ENCODE measurements at places on chromosomes 5 and 9.

DNA sequence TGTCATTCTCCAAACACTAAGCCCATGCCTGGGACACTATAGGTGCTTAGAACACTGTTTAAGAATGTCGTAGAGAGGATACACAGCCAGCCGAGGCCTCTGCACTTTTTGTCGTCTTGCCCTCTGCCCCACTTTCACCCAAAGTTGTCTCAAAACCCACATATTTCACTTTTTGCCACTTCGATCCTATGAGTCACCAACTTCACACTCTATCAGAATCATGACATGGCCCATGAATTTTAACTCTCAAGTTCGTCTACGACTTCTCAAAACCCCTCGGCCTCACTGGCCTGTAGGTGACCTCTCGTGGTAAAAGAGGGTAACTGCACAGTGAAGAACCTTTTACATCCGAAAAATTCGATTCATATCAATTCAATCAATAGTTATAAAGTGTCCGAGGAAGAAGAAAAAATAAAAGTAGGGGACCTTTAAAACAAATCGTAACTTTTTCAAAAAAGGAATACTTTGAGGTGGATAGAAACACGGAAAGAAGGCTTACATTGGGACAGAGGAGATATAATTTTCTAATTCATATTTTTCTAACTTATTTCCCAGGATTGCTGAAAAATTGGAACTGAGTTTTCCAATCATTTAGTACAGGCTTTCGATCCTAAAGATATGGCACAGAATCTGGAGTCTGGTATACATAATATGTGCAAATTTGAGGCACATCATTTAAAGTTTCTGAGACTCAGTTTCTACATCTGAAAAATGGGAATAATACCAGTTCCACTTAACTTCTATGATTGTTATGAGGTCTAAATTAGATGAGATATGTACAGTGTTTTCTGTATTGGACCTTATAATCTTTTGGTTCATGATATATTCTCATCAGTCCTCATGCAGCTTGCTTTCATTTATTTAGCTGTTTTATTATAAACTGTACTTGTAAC is 122.6 kb downstream of the APBA1 start:
- no peak for DNase-seq

DNA sequence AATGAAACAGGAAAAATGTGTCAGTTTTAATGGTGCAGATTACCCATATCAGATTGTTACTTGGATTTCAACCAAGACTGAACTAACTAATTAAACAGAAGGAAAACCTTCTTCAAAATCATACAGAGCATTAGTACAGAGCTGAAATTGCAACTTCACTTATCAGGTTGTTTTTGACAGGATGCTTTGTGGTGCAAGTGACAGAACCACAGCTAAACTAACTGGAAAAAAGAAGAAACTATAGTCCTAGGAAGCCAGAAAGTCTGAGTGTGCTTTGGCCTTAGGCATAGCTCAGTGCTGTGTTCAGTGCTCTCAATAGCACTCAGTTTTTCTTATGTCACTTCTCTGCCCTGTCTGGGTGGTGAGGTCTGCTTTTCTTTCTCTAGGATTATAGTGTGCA is 267.4 kb downstream of the CHSY3 start:
- no peak for DNase-seq

DNA sequence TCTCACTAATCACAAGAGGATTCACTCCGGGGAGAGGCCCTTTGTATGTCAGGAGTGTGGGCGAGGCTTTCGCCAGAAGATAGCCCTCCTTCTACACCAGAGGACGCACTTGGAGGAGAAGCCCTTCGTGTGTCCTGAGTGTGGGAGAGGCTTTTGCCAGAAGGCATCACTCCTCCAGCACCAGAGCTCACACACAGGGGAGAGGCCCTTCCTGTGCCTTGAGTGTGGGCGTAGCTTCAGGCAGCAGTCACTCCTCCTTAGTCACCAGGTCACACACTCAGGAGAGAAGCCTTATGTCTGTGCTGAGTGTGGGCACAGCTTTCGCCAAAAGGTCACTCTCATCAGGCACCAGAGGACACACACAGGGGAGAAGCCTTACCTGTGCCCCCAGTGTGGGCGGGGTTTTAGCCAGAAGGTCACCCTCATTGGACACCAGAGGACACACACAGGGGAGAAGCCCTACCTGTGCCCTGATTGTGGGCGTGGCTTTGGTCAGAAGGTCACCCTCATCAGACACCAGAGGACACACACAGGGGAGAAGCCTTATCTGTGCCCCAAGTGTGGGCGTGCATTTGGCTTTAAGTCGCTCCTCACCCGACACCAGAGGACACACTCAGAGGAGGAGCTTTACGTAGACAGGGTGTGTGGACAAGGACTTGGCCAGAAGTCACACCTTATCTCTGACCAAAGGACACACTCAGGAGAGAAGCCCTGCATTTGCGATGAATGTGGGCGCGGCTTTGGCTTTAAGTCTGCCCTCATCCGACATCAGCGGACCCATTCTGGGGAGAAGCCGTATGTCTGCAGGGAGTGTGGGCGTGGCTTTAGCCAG is 27.8 kb downstream of the NUTM2F start:
- DNase-seq: no peak

- no peak for DNase-seq
These were observed 69.2 kb upstream of the PLPP6 start for GRCh38 chr9:4592886-4593285.
